Cardiac atrium fibroblast (primary cell): ENCODE measurements at places on chromosomes 16 and 17. TPM values are rescaled to one million over a fixed set of nuclear protein-coding genes. Genes with fewer than 3 reads are reported as not detected.

NPIPA2 gene
- total RNA-seq, result not detected in 2 replicates

PPP1R1B gene
- 3.4 and 3.9 TPM in 2 replicates for total RNA-seq

GPRC5C gene
- 13.9 and 32.4 TPM in 2 replicates for total RNA-seq

PIRT gene
- total RNA-seq, result not detected in 2 replicates

KIF19 gene
- total RNA-seq, result 0.97 TPM in 1 of 2 replicates, not detected in the other

LDHD gene
- total RNA-seq, result 1.9 and 5.4 TPM in 2 replicates

HNF1B gene
- 0.54 TPM in 1 of 2 replicates, not detected in the other for total RNA-seq

DNAH3 gene
- total RNA-seq, result not detected in 2 replicates

KRT39 gene
- total RNA-seq, result not detected in 2 replicates

CDH16 gene
- not detected in 2 replicates for total RNA-seq

CCL17 gene
- not detected in 2 replicates for total RNA-seq

PEX12 gene
- 4.3 and 7.5 TPM in 2 replicates for total RNA-seq

NLRC3 gene
- total RNA-seq, result under 0.01 TPM in 1 of 2 replicates, not detected in the other

CSF3 gene
- total RNA-seq, result 12.2 TPM in 1 of 2 replicates, not detected in the other

USP10 gene
- total RNA-seq, result 33.6 and 37.6 TPM in 2 replicates

TEKT5 gene
- not detected in 2 replicates for total RNA-seq

CCDC200 gene
- not detected in 2 replicates for total RNA-seq

MT1G gene
- not detected in 2 replicates for total RNA-seq

SECTM1 gene
- total RNA-seq, result 18.4 and 25.6 TPM in 2 replicates

CAPNS2 gene
- total RNA-seq, result not detected in 2 replicates

OMG gene
- total RNA-seq, result 0.36 TPM in 1 of 2 replicates, not detected in the other

TPSD1 gene
- total RNA-seq, result not detected in 2 replicates

ADAD2 gene
- total RNA-seq, result not detected in 2 replicates

SYNRG gene
- 9.4 and 12.1 TPM in 2 replicates for total RNA-seq

ZBTB4 gene
- total RNA-seq, result 20.4 and 27.2 TPM in 2 replicates

EVPL gene
- total RNA-seq, result not detected in 2 replicates

TBC1D28 gene
- not detected in 2 replicates for total RNA-seq

MT1A gene
- total RNA-seq, result 5.7 and 6.9 TPM in 2 replicates

CHST4 gene
- total RNA-seq, result not detected in 2 replicates

HBA2 gene
- total RNA-seq, result not detected in 2 replicates

ACOX1 gene
- total RNA-seq, result 16.4 and 32.4 TPM in 2 replicates

PPP1R27 gene
- not detected in 2 replicates for total RNA-seq

PTX4 gene
- total RNA-seq, result not detected in 2 replicates

AP1G1 gene
- total RNA-seq, result 32.9 and 43.4 TPM in 2 replicates

ASIC2 gene
- not detected in 2 replicates for total RNA-seq

MEOX1 gene
- total RNA-seq, result 0.54 TPM in 1 of 2 replicates, not detected in the other

LGALS9 gene
- total RNA-seq, result under 0.01 and 4.2 TPM in 2 replicates

KRTAP1-1 gene
- total RNA-seq, result not detected in 2 replicates

FBXO39 gene
- total RNA-seq, result not detected in 2 replicates

PLCG2 gene
- 0.65 and 3.8 TPM in 2 replicates for total RNA-seq

AATK gene
- total RNA-seq, result 0.32 TPM in 1 of 2 replicates, not detected in the other

PRR35 gene
- total RNA-seq, result not detected in 2 replicates

CBFA2T3 gene
- not detected in 2 replicates for total RNA-seq

UTS2R gene
- not detected in 2 replicates for total RNA-seq

DPH1 gene
- 23.6 and 38.6 TPM in 2 replicates for total RNA-seq

LRRC36 gene
- not detected in 2 replicates for total RNA-seq

STX8 gene
- total RNA-seq, result 52.0 and 90.4 TPM in 2 replicates

KRTAP4-4 gene
- total RNA-seq, result not detected in 2 replicates

CMTM2 gene
- not detected in 2 replicates for total RNA-seq

GNAO1 gene
- not detected in 2 replicates for total RNA-seq

GRB2 gene
- 60.8 and 61.7 TPM in 2 replicates for total RNA-seq
